ENCODE measurements at places on chromosomes 5 and 9.

DNA sequence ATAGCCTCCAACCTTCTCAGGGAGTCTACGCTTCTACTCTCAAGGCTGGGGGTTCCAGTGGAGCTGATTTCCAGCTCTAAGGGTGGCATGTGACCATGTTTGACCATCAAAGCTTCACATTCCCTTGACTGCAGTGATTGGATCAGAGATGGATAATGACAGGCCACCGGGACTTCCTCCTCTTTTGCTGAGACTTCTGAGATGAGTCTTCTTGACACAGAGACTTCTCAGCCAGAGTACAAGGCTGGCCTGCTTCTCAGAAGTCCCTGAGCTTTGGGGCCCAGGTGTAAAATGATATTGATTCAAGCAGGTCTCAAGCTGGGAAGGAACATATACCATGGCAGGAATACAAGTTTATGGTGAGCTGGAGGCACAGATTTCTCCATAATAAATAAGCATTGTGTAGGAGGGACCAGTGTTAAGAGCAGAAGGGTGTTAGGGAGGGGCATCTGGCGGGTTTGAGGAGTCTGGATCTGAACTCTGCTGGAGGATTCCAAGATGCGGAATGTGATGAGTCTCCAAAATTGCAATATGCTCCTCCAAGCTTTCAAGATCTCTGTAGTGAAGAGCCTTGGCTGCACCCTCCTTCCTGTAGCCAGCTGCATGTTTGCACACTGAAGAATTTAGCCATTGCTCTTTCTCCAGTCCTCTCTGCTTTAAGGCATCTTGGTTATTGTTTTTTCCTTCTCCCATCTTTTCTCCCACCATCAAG lies 41.7 kb upstream of the HSD17B4 start:
- no peak for DNase-seq

- DNase-seq = no peak
These were observed 143.1 kb upstream of the NR4A3 start for GRCh38 chr9:99678566-99678965.

GRCh38 chr5:133698259-133698554 lies 85.9 kb upstream of the FSTL4 start:
- no peak for DNase-seq

- DNase-seq = no peak
These were observed 109.3 kb upstream of the RUSC2 start for GRCh38 chr9:35380619-35381018.

DNA sequence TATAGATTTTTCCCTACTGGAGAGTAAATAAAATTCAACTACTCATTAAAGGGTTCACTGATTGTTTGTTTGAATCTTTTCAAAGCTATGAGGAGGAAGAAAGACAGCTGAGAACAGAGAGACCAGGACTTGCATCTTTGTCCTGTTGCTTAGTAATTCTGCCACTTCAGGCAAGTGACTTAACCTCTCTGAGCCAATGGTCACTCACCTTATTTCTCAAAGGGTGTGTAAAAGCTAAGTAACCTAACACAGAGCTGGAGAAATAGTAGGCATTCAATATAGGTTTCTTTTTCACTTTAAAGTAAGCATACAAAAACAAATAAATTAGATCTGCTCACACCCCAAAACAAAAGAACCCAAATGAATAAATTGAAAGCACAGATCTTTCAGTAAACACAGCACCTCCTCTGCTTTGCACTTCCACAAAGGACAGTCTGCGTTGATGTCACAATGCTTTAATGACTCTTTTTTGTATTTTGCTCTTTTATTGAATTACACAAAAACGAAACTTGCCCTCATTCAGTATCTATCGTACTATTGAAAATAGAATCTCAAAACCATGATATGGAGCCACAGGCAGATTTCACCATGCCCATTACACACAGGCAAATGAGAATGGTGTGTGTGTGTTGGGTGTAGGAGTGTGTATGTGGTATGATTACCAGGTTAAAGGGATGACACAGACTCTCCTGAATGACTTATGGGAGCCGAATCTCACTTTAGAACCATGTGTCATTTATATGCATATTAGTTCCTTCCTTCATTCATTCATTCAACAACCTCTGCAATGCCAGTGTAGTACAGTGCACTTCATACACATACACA lies 166.0 kb downstream of the EBF1 start:
- no peak for DNase-seq

DNA sequence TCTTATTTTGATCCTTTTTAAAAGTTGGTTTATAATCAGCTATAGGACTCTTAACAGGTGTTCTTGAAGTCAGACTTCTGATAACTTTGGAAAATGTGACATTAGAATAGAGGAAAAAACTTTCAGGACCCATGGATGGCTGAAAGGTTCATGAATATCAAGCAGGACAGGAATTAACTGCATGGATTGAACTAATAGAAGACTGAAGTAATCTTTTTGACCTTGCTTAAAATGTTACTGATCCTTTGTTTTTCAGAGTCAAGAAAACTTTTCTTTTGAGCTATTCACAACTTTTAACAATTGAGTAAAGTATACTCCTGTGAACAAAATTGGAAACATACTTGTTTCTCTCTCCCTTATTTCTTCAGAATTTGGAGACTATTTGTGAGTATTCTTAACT lies 79.2 kb downstream of the PLK2 start:
- no peak for DNase-seq

DNA sequence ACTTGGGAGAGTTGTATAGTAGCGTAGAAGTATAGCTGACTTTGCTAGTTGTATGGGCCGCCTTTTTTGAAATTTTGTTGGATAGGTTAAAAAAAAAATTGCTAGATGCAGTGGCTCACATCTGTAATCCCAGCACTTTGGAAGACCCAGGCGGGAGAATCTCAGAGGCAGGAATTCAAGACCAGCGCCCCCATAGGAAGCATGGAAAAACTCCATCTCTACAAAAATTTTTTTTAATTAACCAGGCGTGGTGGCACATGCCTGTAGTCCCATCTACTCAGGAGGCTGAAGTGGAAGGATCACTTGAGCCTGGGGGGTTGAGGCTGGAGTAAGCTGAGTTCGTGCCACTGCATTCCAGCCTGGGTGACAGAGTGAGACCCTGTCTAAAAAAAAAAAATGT lies 59.2 kb downstream of the SMC5 start:
- no peak for DNase-seq

DNA sequence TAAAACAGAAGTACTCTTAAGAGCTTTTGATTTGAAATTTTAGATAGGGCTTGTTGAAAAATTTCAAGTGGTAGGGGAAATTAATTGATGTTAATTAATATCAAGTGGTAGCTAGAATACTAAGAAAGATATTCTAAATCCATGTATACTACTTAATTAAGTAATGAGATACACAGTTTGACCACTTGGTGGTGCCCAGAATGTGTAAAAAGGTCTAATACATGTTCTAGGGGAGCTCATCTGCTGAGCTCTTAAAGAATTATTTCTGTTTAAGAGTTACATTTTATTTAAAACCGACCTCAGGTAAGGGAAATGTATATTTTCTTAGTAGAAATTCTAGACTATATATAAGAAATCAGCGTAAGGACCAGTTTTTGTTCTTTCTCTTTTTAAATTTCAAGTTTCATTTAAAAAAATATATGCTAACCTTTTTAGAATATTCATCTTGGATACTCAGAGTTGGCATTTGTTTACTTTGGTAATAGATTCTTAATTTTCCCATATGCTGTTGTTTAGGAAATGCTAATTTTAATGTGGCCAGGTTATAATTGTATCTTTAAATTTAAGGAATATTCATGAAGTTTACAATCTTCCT lies 61.5 kb downstream of the LNPEP start:
- DNase-seq = no peak

GRCh38 chr5:170923910-170924620 lies 62.2 kb downstream of the RANBP17 start:
- DNase-seq = no peak

DNA sequence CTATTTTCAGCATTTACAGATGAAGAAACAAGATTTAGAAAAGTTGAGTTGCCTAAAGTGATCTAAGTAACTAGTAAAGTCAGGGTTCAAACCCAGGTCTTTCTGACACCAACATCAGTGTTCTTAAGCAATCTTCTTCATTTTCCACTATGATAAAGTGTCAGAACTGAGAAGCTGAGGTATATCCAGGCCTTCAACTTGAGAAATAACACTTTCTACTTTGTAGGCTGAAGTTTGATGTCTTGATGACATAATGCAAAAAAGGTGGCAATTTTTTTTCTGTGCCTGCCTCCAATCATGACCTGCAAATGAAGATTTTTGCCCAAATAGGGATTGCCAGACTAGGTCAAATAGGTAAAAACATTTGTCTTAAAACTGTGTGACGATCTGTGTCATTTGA lies 81.3 kb downstream of the NR3C1 start:
- no peak for DNase-seq
